ENCODE measurements at places on chromosomes 6 and 20.

DNA sequence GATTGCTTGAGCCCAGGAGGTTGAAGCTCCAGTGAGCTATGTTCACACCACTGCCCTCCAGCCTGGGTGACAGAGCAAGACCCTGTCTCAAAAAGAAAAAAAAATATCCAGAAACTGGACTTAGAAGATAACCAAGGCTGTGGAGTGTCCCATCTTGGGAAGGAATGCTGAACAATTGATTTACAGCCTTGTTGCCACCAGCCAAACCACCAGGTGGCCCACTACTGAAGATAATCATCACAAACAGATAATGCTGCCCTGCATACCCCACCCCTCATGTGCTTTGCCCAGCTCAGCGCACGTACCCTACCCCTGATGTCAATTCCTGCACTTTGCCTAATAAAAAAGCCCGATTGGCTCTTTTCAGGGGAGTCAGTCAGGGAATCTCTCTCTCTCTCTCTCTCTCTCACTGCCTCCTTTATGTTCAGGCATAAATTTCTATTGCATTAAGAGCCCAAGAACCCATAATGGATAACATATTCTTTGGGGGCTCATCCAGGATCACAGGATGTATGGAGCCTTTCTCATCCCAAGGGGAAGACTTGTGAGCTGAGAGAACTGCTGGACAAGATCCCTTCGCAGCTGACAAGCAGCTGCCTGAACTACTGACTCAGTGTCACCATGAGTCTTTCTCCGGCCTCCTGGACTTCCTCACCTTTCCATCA, 166.4 kb downstream of the CD24 start:
- DNase-seq = no peak

DNA sequence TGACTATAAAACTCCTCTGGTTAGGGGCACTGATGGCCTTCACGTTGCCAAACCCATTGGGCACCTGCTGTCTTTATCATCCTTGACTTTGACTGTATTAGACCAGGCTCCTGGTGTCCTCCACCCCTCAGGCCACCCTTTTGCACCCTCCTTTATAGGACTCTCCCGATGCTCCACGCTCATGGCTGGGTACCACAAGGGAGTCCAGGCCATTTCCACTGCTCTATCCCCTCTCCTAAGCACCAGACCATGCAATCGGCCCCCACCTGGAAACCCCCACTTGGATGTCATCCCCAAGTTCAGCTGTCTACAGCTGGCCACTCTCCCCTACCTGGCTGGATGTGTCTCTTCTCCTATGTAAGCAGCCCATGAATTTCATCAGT, 115.2 kb downstream of the TOX2 start:
- no peak for DNase-seq

- no peak for DNase-seq
Measured at GRCh38 chr6:105024803-105025202, 67.9 kb downstream of the LIN28B start.

GRCh38 chr6:51303338-51303737, 484.7 kb downstream of the TFAP2B start:
- no peak for DNase-seq

GRCh38 chr6:6512711-6513110, 75.8 kb upstream of the LY86 start:
- no peak for DNase-seq

DNA sequence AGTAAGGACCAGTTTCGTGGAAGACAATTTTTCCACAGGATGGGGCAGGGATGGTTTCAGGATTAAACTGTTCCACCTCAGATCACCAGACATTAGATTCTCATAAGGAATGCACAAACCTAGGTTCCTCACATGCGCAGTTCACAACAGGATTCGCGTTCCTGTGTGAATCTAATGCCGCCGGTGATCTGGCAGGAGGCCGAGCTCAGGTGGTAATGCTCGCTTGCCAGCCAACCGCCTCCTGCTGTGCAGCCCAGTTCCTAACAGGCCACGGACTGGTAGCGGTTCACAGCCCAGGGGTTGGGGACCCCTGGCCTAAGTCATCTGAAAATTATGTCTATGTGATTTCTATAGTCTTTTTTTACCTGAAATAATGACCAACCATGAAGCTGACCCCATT, 217.5 kb downstream of the TMEM200A start:
- no peak for DNase-seq

DNA sequence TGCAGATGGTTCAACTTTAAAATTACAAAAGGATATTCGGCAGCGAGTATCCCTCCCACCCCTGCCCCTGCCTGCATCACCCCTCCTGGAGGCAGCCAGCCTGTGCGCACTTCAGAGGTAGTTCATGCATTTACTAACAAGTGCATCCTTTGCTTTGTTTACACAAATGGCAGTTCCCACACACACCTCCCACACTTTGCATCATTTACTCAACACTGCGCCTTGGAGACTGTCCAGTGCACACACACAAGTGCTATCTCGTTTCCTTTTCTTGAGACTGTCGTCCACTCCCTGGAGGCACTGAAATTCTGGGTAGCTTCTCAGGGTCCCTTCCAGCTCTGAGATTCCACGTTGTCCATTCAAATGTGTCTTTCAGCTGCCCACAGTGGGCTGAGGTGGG, 53.1 kb upstream of the VSX1 start:
- DNase-seq = no peak

DNA sequence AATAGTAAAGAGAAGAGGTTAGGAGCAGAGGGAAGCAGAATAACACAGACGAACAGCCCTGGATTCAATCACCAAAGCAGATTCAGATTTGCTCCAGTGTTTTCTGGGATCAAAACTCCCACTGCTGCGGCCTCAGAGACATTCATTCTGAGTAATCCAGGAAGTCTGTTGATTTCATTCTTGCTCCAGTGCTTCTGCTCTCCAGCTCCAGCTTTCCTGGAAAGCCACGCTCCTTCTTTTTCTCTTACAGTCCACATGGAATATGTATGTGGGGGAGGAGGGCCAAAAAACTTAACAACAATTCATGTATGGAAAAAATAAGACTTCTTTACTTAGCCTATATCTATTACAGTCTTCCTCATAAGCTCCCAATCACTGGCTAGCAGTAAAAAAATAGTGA, 26.4 kb upstream of the UST start:
- no peak for DNase-seq

GRCh38 chr6:107634324-107635056, 144.6 kb downstream of the SOBP start:
- no peak for DNase-seq

DNA sequence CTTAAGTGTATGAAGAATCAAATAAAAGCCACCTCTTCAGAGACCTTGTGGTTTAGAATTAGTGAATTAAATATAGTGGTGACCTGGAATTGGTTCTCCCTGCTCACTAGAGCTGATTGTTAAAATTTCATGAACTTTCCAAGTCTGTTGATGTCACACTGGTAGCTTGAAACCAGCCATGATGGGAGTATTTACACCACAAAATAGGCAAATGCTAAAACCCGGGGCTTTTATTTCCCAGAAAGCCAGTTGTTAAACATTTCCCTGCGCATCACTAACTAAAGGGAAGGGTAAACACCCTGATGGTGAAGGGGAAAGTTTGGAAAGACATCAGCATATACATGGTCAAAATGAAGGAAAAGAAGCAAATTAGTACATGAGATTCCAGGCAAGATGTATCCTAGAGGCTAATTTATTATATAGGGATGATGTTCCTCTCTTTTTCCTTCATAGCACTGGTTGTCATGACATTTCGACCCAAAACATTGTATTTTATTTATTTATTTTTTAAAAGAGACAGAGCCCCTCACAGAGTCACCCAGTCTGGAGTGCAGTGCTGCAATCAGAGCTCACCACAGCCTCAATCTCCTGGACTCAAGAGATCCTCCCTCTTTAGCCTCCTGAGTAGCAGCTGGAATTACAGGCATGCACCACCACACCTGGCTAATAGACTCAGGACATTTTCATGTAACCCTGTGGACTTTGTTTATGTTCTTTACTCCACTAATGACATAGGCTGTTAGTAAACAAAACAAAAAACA, 123.2 kb downstream of the RIN2 start:
- no peak for DNase-seq

GRCh38 chr6:132887204-132887603, 72.8 kb downstream of the RPS12 start:
- DNase-seq = no peak

- DNase-seq = no peak
Measured at GRCh38 chr6:28747631-28748157, 176.1 kb downstream of the TRIM27 start.

- DNase-seq = no peak
Measured at GRCh38 chr6:71345476-71346333, 57.1 kb downstream of the OGFRL1 start.

DNA sequence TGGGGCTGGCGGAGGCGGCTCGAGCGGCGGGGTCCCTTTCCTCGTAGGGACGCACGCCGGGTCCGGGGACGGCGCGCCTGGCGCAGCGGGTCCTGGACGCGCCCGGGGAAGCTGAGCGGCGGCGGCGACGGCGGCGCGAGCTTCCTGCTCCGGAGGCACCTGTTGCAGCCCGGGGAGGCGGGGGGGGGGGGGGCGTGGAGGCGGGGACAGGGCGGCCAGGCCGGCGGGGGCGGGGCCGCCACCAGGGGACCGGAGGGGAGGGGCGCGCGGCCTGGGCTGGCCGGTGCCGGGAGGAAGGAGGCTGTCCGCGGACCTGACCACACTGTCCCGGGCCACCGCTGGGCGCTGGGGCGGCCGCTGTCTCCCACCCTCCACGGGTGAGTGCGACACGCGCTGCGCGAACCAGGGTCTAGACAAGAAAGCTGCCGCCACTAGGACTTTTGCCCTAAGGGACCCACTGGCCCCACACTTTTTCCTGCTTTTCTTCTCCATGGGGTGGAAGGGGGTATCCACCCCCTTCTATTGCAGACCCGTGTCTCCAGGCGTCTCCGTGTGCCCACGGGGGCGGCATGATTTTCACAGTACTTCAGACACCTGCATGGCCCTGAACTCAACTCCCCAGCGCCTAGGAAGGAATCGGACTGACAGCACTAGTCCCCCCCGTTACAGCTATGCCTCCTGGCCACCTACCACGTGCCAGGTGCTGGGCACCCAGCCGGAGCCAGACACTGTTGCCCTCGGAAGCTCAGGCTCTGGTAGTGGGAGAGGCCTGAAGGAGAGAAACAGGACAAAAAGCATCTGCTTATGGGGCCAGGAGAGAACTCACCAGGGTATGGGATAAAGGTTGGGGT, at the start of gene NFATC2:
TSS of gene NFATC2 (minus strand) at position 149 of the 851 bp plus-strand sequence. CDS start 220 bp downstream, outside the sequence.
- DNase-seq = no peak

DNA sequence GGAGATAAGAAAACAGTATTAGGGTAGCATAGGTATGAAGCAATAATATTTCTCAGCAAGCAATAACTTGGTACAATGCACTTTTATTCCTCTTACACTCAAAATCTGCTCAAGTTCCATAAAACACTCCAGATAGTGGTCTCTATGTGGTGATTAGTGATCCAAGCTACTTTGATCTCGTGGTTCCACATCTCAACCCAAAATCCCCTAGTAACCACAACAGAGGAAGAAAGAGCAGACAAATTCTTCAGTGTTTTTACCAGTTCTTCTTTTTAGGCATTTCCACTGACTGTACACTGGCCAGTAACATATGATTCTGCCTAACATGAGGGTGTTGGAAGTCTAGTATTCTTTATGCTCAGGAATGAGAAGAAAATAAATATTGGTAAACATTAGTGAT, 309.0 kb upstream of the PTCHD4 start:
- DNase-seq = no peak

GRCh38 chr20:23131766-23132165, 45.6 kb upstream of the CD93 start:
- DNase-seq = no peak

GRCh38 chr6:11162262-11162661, 50.7 kb upstream of the ERVFRD-1 start:
- no peak for DNase-seq

GRCh38 chr20:57408131-57408530, 16.9 kb downstream of the RBM38 start:
- no peak for DNase-seq

DNA sequence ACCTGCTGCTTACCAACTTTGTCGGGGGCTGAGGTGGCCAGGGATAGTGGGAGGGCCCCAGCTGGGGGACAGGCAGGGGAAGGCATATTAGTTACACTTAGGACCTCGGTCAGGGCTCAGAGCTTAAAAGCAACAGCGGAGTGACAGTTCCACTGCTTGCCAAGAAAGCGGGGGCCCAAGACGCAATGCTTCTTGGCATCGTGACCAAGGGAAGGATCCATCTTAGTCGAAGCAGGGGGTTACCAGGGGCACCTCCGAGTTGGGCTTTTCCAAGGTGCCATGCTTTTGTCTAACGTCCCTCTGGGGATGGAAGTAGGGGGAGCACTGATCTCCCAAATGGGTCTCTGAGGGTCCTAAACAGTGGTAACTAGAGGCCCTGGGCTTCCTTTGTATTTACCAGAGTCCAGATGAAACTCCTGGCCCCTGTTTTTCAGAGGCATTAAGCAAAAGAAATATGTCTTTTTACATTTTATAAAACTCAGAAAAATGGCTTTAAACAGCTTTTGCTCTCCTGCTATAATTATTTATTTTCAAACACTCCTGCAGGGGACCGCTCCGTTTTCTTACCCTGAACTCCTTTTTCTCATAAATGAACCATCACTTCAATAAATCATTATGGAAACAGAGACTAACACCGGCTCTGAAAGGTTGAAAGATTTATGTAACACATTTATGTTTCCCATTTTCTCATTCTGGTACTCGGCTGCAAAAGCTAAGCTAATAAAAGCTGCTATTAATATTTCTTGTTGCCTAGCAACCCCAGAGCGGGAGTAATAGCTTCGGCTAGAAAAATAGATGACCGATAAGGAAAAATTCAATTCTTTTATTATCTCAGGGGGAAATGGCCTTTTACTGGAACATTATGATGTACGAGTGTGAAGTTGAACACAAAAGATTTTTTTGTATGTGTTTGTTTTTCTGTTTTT, 100.4 kb downstream of the TOX2 start:
- DNase-seq = no peak

DNA sequence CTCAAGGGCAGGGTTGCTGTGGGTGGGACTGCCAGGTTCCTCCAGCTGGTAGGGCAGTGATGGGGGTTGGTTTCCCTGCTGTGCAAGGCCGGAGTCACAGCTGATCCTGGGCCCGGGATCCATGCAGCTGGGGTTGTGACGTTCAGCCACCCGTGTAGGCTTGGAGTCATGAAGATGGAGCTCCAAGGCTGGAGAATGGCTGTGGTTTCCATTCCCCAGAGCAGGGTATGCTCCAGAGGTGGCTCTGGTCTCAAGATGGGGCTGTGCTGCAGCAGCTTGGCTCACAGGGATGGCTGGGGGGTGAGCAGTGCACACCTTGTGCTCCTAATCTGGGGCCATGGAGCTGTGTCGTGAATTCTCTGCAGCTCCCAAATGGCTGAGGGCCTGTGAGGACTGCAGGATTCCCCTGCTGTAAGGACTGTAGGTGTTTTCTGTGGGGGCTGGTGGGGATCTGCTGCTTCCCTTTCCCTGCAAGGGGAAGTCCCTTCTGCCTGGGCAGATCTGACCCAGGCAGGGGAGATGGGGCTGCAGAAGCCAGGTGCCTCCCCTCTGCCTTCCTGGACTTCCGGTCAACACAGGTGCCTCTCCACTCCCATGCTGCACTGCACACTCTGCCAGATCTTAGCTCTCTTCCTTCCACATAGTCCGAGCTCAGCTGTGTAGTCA, 15.9 kb downstream of the KIF25 start:
- no peak for DNase-seq

- no peak for DNase-seq
Measured at GRCh38 chr6:125259354-125259736, 42.4 kb downstream of the HDDC2 start.

Data from neuronal stem cell (in vitro differentiated cells).